Stimulated activated CD4-positive, alpha-beta T cell treated with anti-CD3 and anti-CD28 coated beads, Interleukin-1b, Interleukin-23, amount 100 ng/mL, for 1 hour (primary cell): ENCODE measurements at places on chromosomes 11 and 22.

GRCh38 chr22:37298748-37299495, 16.6 kb downstream of the CYTH4 start:
- no peak for DNase-seq

DNA sequence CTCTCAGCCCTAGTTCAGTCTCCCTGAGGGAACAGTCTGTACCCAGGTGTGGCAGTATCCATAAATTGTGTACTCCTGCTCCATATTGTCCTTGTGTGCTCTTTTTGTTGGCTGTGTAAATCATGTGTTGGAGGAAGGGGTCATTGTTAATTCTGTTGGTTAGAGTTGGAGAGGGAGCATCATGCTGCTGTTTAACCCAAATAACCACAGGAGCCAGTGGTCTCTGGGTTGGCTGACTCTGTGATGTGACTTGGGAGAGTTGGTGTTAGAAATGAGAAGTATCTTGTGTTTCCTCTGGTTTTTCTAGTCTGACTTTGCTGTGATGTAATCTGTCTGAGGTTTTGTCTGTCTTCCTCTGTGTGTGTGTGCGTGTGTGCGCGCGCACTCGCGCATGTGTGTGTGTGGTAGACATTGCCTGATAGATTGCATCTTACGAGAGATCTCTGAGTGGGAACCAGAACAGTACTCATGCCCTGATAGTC, 30.5 kb downstream of the CTNND1 start:
- peak; percentile 73 for DNase-seq

GRCh38 chr11:79285756-79286155, 155.1 kb downstream of the TENM4 start:
- no peak for DNase-seq

DNA sequence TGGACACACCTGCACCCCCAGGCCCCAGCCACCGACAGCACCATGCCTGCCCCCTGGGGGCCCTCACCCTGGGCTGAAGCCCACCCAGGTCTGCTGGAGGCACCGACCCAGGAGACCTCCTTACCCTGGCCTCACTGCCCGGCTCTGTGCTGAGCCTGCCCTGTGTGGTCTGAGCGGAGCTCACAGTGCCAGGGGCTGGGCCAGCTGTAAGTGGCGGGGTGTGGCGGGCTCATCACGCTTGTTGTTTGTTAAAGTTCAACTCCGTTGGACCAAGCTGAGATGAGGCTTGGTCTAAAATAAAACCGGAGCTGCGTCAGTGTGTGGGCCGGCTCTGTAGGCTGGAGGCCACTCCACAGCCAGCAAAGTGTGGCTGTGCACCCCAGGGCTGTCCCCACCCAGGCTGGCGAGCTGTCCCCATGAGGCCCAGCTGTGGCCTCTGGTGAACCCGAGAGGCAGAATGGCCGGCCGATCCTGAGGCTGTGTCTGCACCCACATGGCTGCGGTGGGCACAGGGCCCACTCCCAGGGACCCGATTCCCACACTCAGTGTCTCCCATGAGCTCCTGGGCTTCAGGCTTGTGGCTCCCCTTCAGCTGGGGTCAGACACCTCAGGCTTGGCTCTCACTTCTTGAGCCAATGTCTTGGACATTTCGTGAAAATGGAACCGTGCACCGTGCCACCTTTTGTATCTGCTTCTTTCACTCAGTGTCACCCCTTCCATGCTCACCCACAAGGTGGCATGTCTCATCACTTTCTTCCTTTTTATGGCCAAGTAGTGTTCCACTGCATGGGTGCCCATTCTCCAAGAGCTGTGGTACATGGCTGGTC, 137.9 kb downstream of the CTTN start:
- no peak for DNase-seq

DNA sequence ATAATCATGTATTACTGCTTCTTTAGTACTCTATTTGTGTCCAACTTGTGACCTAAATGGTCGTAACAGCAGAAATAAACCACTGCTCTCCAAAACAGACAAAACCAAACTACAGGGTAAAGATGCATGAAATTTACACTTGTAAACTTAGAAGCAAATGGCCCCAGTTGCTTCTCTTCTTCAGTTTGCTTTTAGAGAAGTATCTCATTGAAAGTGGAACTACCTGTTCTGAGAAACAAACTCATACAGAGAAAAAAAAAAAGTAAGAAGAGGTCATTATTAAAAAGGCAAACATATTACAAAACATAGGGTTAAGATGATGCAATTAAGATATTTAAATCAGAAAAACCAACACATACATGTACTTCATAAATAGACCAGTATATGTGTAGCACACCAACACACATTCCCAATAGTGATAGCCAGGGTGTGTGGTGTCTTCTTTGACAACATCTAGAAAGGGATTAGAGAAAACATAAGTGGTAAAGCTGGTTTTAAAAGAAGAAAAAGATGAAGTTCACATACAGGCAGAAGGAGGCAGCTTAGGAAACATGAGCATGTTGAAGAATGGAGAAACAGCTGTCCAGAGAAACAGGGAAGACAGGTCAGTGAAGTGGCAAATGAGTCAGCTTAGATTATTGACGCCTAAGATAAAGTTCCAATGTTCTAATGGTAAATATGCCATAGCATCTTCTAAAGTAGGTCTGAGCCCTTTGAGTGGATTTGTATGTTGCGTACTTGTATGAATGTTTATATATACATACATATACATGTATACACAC, 844.7 kb upstream of the CCDC90B start:
- no peak for DNase-seq

DNA sequence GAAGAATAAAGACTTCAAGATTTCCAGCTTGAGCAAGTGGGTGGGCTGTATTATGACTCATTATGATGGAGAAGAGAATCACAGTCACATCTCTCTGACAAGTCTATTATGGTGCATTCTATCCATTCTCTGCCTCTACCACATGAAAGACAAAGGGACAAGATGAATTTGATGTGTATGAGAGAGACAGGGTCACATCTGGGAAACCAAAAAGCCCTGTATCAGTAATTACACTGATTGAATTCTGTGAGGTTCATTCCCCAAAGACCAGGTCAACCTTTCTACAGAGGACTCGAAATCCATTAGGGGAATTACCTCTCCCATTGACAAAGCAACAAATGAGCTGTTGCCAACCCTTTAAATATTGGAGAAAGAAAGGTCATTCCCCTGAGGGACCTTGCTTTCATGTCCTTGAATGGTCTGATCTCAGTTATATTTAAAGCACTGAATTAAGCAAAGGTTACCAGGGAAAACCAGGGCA, 109.6 kb downstream of the USP35 start:
- no peak for DNase-seq

DNA sequence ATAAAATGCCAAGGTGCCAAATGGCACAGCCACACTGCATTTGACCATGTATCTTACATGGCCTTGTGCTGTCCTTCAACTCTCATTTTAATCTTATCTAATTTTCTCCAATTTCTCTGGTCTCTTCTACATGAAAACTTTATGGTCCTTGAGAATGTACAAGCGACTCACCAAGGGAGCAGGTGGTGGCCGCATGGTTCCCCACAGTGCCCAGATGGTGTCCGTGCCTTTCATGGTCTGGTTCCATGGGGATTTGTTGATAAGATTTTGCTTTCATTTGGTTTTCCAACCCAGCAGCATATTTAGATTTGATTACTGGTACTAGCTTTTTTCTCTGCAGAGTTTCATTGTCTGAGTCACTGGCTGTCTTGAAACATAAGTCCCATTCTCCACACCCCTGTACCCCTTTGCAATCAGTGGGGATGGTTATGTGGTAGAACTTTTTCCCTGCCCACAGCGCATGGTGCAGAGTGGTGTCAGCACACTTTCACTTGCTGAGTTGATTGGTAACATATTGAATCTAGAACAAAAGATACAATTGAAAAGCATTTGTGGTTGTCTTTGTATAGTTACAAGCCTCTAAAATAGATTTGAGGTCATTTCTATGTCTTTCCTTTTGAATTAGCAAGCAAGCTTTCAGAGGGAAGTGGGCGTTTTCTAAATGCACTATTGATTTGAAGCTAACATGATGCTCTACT, 24.1 kb downstream of the ZNRF3 start:
- no peak for DNase-seq

GRCh38 chr11:77302752-77303151, 1.3 kb upstream of the GDPD4 start:
- DNase-seq: no peak

DNA sequence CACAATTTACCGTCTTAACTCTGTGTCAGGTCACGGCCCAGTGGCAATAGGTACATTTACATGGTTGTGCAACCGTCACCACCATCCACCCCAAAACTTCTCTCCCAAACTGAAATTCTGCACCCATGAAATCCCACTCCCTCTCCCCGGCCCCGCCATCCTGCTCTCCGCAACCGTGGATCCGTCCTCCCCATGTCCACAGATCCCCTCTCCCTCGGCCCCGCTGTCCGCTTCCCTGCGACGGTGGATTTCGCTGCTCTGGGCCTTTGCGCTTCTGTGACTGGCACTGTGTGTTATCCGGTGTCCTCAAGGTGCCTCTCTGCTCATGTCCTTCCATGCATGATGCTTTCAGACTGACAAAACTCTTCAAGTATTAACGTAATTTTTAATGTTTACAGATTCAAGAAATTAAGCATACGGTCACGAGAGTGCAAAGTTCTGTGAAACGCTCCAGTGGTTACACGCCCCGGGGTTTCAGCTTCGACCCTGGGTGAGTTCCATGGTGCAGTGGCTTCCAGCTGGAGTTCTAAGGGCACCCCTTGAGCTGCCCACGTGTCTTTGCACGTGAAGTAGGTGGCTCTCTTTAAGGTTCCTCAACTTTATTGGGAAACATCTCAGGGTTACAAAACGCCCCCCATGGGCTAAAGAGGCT, 76.4 kb downstream of the KCNQ1 start:
- no peak for DNase-seq
